HEK293T (cell line): ENCODE measurements at places on chromosomes 2 and 18.

DNA sequence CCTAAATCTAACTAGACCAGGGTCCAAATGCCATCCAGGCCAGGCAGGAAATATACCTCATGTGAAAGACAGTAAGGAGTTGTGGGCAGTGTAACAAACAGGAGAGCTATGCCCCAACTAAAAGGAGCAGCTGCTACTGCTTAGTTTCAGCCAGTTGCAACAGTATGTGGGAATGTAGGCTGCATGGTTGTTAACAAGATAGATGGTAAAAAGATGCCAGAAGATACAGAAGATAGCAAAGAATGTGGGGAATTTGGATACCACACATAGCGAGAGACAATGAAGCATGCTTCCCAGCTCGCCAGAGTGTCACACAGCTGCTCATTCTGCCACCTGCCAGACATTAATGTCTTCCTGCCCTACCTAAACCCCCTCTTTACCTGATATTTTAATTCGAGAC is 39.4 kb upstream of the CYBRD1 start:
- DNase-seq, result no peak

GRCh38 chr2:120771111-120771780 is 35.6 kb downstream of the GLI2 start:
- DNase-seq, result no peak

GRCh38 chr2:128324008-128324896 is 5.6 kb upstream of the HS6ST1 start:
- DNase-seq, result no peak

DNA sequence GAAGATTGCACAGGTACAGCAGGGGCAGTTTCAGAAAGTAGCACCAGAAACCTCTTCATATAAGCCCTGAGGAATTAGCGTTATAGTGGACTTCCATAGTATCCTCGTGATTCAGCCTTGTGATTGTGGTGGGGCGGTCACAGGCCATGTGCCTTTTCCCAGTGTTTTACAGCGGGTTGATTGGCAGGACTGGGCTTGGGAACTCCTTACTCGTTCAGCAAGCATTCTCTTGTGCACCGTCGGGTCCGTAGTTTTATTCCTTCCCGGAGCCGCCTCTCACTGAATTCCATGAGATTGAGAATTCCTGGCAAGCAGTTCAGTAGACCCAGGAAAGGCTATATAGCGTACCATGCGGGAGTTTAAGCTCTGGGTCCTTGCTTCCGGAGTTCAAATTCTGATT is 5.2 kb downstream of the COPS8 start:
- no peak for DNase-seq

DNA sequence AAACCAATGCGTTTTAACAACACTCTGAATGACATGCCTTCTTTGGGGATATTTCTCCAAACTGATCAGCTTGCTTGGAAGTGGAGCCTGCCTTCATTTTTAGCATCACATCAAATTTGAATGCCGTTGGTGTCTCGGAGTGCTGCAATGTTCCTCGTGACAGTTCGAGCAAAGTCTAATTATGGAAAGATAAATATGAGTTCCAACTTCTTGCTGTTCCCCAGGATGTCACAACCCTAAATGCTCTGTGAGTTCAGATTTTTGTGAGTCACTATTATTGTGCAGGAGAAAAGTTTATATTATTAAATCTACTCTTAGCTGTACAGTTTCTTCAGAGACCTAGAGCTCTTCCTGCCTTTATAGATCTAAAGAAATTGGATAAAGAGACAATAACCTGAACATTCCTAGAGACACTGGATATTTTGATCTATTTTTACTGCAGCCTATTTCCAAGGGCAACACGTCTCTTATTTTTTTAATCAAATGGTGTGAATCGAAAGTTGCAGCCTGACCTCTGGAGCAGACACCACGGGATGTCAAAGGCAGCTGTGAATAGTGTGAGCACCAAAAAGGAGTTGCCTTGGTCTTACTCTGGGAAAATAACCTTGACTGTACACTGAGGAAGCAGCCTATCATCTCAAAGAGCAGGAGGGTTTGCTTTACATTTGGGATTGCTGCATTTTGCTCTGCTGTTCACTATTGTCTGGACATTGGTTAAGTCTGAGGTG is 330.1 kb downstream of the TDRD15 start:
- no peak for DNase-seq

DNA sequence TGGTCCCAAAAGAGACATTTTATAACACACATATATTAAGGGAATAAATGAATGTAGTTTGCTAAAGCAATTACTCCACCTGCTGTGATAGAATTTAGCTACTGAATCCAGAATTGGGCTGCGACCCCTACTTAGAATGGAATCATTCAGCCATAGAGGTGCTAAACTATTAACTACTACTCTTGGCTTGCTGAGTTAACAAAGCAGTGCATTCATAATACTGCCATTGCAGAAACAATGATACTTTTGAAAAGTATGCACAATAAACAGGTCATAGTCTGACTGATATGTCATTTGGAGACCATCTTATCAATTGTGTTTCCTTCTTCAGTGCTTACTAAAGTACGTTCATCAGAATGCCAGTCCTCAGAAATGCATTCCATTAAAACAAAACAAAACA is 273.6 kb downstream of the PIEZO2 start:
- no peak for DNase-seq

DNA sequence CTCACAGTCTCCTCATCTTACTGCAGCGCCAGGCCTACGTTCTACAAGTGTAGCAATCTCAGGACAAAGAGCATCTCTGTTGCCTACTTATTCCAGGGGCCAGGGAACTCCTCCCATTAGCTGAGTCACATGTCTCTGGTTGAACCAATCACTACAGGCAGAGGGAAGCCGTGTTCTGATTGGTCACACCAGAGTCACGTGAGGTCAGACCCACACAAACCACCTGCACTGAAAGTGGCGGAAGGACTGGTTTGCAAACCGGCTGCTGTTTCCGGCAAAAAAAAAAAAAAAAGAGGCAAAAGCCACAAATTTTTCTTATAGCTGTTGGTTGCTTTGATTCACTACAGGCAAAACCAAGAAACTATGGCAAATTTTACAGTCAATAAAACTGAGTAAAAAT is 21.9 kb upstream of the USP14 start:
- DNase-seq, result no peak

DNA sequence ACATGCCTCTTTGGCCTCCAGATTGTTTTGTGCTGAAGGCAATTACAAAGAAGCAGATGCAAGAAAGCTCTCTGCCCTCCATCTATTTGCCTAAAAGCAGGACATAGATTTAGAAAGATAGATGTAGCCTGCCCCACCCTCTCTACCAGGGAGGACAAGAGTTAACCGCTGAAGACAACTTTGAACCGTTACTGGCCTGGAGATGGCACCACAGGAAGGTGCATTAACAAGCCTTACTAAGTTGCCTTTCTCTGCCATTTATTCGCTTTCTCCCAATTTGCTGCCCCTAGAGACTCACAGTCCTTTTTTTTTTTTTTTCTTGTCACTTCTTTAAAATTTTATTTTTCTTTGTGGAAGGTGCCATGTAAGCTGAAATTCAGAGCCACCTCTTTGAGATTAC is 28.8 kb upstream of the RMDN2 start:
- DNase-seq, result no peak

- DNase-seq, result no peak
Observed at GRCh38 chr2:43083710-43084698, 142.4 kb downstream of the ZFP36L2 start.

GRCh38 chr18:57787068-57787685 is 15.9 kb downstream of the ATP8B1 start:
- DNase-seq, result no peak

- peak; percentile 61 for DNase-seq
Observed at GRCh38 chr2:64859312-64860212, 129.6 kb upstream of the SLC1A4 start.

DNA sequence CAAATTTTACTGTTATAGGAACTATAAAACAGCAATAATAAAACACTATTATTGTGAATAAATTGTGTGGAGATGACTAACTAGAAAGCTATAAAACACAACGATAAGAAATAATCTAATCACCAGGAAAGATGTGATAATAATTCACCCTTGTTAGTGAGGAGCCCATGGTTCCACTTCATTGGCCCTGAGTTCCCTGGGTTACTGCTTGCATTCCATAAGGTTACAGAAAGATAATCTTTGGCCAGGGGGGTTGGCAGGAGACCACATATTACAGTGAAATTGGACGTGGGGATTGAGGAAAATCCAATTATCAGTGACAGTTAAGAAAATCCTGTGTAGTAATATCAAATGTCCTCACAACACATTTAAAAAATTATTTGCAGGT is 2.5 kb upstream of the CPO start:
- no peak for DNase-seq

DNA sequence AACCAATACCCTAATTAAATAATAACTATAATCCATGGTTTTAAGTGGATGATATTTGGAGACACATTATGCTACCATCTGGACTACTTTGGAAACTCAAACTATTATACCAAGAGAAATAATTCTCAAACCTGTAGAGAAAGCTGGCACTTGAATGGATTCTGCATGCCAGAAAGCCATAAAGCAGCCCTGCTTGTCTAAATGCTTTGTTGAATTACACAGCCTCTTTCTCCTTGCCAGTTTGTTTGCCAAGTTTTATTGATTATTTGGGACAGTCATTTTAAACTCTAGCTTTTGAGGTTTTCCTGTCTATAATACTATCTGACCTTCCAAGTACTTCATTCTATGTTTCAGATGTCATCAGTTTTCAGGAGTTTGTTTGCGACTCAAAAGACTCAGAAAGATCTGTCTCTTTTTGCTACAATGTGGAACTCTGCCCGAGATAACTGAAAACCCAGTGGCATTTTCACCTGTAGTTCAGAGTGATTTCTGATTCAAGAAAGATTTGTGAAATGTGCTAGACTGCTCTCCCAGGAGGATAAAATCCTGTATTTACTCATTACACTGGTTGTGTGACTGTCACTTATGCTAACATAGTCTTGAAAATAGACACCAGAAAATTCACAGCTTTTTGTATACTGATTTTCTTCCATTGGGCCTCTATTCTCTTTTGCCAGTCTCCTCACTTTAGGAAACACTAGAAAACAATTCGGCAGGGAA is 29.2 kb upstream of the MBOAT2 start:
- no peak for DNase-seq

DNA sequence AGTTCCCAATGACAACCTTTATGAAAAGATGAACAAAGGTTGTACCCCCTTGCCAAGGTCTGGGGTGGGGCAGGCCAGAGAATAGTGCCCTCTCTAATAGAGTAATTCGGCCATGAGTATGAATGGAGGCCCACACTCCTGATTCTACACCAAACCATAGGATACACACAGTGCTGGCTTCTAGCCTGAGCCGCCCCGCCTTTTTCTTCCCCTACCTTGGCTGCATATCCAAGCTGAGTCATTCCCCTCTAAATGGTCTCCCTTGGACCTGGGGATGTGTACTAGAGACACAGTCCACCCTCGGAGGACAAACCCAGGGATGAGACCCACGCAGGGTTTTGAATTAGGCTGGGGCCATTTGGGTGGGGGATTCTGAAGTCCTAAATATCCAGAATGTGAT is 107.2 kb upstream of the CAPN13 start:
- no peak for DNase-seq

DNA sequence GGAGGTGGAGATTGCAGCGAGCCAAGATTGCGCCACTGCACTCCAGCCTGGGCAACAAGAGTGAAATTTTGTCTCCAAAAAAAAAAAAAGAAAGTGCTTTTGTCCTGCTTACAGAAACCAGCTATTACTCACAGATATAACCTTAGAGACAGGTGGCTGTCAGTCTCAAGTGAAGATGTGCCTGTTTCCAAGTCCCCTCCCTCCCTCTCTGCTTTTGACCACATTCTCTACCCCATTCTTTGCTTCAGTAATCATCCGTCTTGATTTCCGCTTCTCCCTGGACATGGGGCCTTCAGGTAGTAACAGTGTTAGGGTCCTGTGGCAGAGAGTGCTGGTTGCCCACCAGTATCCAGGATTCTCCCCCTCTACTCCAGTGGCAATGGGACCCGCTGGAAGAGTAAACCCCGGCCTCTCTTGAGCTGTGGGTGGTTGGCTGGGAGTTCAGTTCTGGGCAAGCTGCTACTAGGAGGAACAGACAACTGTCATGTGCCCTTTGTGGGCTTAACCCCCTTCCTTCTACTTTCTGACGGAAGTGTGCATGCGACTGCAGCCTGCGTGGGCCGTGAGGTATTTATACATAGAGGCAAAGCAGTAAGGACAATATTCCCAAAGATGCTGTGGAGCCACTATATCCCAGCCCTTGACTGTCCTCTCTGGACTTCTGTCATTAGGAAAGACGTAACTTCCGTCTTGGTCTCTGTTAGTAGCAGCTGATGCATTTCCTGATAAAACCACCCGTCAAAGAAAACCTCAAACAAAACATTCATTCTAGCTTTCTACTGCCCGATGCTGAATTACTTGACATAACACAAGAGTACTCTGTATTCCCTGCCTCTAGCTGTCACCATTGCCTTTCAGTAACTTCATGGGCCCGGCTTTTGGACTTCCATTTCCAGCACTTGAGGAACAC is 17.8 kb downstream of the PDCL3 start:
- DNase-seq, result no peak

- no peak for DNase-seq
Observed at GRCh38 chr18:53443336-53443735, 781.1 kb downstream of the MBD2 start.

- DNase-seq, result no peak
Observed at GRCh38 chr2:111201214-111201613, 80.5 kb downstream of the BCL2L11 start.

DNA sequence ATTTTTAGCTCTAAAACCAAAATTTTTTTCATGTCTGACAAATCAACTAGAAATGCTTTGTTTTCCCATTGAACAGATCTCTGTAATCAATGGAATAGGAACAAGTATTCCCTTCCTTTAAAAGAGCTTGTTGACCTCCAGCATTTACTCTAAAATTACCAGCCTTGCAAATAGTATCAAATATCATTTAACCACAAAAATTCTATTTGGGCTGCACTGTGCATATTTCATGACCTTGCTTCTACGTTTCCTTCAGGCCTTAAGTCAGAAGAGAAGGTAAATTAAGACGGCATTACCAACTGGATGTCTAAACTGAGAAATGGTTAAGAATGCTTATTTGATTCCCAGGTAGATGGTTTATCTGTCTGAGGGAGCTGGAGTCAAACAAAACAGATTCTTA is 33.3 kb upstream of the NRXN1 start:
- no peak for DNase-seq

DNA sequence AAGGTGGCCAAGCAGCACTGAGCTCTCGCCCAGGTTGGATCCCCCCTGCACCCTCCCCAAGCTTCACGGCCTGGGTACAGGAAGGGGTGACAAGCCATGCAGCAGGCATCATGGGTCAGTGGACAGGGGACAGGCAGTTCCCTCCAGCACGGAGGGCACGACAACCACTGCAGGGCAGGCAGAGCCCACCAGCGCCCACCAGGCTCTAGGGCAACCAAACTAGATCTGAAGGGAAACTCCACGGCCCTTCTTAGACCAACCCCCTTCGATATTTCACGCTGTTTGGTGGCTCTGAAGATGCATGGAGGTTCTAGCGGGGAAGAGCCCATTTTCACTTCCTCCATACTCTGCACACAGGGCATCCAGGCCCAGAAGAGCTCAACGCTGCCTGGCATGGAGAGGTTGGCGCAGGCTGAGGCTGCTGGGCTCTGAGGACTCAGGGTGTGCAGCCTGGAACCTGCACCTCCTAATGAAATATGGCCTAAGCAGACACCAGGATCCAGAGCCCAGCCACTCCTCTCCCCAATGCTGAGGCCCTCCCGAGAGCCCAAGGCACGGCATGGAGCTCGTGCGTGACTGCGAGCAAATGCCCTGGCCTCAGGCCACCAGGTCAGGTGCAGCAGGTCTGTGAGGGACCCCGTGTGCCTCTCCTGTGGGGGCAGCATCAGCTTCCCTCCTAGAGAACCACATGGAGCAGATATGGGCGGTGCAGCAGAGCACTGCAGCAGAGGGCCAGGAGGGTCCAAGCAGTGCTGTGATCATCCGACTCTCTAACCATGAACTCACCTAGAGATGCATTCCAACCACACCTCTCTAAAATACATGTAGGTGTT is 8.7 kb upstream of the MTERF4 start:
- DNase-seq, result no peak

- no peak for DNase-seq
Observed at GRCh38 chr2:37587817-37588216, 83.6 kb downstream of the CDC42EP3 start.
